ENCODE measurements at places on chromosomes 16 and 17.

DNA sequence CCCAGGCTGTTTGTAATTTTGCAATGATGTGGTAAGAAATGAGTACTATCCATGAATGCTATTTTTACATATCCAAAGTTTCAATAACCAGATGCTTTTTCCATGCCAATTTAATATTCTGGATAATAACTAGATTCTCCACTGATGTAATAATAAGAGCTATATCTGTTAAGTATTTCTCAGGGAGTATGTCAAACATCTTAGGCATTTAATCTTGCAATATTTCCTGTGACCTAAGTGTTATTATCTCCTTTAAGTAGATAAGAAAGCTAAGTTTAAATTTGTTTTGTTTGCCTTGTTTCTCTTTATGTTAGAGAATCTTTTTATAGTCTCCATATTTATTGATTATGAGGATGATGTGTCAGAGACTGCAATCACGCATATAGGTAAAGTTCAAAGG, 32.3 kb upstream of the HS3ST3A1 start:
- no peak for DNase-seq

DNA sequence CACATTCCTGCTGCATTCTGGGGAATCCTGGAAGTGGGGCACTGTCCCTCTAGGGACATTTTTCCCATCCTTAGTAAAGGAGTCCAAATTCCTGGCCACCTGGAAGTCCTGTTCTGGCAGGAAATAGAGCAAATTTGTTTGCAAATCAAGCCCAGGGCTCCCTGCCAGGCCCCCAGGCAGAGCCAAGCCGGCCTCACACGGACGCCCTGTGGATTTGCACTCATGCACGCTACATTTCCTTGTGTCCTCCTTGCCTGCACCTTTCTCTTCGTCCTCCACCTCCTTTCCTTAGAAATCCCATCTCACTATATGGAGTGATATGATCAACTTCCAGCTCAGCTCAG, 7.0 kb upstream of the CALB2 start:
- no peak for DNase-seq

- DNase-seq, result no peak
These were observed 198.6 kb upstream of the HSBP1 start for GRCh38 chr16:83609178-83609577.

DNA sequence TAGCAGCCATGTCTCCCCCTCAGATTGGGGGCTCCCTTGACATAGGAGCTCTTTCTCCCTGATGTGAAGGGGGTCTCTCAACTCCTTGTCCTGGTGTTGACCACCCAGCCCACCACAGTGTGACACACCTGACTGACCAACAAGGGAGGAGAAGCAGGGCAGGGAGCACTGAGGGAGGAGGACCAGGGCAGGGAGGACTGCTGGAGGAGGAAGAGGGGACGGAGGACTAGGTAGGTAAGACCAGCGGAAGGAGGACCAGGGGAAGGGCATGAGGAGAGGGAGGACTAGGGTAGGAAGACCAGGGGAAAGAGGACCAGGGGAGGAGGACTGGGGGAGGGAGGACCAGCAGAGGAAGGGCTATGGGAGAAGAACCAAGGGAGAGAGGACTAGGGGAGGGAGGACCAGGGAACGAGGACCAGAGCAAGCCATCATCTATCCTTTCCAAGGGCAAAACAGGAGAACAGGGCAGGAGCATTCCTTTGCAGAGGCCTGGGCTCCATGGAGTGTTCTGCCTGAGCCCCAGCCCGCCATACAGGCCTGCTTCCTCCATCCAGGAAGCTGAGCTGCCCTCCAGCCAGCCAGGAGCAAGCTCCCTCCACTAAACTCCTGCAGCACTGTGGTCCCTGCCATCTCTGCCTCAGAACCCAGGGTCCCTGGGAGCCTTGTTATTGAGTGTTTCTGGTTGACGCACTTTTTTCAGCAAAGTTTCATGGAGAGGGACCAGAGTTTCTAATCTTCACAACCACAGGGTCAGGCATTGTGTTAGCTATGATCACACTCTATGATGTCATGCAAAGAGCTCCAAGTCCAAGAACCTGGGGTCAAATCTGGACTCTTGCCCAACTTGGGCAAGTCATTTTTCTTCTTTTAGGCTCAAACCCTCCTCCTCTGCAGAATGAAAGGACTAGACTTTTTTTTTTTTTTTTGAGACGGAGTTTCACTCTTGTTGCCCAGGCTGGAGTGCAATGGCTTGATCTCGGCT, 15.4 kb upstream of the KRT17 start:
- DNase-seq, result no peak

- DNase-seq, result no peak
These were observed 11.4 kb downstream of the TAX1BP3 start for GRCh38 chr17:3656755-3657587.

- no peak for DNase-seq
These were observed 35.9 kb downstream of the ABCA10 start for GRCh38 chr17:69192754-69193153.

- peak; percentile 75 for DNase-seq
These were observed 21.5 kb upstream of the PECAM1 start for GRCh38 chr17:64411999-64412771.

DNA sequence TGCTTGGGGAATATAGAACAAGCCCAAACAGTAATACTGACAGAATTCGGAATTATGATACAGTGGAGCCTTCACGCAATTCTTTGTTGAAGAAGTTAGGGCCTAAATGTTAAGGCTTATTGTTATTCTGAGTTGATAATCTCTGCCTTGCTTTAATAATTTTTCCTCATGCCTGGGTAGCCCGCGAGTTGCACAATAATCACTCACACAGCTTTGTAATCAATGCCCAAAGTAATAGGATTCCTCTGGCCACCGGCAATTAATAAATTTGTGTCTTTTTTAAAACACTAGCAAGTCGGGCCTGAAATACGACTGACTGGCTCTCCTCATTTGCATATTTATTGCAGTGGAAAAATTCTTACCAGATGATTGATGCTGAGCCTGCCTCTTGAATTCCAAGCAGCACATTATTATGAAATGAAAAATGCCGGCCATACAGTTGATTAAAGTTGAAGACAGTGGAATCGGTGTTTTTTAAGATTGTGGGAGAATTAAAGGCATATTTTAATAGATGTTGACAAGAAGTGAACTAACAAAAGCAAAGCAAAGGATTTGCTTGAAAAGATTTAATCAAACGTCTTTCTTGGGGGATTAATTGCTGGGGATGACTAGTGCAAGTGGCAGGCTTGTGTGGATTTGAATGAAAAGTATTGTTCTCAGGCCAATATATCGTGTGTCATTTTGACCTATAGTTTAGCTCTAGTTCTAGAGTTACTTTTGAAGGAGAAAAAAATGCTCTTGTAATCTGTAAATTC, 30.2 kb downstream of the AATF start:
- DNase-seq, result no peak

- DNase-seq, result no peak
These were observed 55.0 kb downstream of the GNA13 start for GRCh38 chr17:65001409-65002045.

GRCh38 chr17:376936-377863, 24.6 kb upstream of the RPH3AL start:
- DNase-seq, result no peak

DNA sequence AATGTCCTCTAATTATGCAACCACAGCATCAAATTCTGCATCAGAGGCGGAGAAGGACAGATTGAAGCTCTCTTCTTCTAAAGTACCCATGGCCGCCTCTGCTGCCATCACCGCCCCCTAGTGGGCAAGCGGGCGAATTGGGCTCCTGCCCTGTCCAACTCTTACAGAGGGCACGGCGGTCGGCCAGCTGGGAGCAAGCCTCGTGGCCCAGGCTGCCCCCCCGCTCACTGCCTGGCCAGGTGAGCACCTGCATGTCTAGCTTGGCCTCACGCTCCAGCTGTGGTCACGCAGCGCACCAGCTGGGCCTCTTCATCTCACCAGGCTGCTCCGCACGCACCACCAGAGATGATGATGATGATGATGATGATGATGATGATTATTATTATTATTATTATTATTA, 146.1 kb upstream of the TOM1L1 start:
- DNase-seq, result no peak

- no peak for DNase-seq
These were observed 17.8 kb upstream of the KIF19 start for GRCh38 chr17:74307984-74308773.

DNA sequence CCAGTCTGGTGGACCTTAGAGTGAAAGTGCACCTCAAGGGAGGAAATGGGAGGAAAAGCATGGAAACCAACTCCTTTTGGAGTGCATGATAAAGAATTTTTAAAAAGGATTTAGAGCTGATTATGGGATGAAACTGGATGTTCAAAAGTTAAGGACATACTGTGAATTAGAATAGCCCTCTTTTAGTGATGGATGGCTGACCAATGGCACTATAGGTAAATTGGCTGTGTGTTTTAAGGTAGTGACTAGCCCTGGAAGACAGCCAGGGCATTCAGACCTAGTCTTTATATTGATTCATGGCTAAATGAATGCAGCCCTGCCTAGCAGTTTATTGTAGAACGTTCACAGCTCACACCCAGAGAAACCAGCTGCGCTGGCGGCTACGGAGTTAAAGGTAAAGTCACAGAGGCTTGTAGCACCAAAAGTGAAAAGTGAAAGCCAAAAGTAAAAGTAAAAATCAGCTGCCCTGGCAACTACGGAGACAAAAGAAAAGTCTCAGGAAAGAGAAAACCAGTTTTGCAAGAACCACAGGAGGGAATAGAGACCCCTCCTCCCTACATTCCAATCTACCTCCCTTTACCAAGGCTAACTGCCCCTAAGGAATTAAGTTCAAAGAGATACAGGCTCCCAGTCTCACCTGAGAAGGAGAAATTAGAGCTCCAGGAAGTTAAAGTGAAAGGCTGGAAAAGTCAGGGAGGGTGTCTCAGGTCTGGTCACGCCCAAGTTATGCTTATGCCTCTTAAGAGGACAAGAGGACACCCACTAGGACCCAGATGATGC, 21.8 kb downstream of the ACSM1 start:
- DNase-seq, result no peak
